GM12878 (cell line): ENCODE measurements at places on chromosomes 4 and X.

GRCh38 chr4:37836838-37837440 is 10.5 kb downstream of the PGM2 start:
- no peak for DNase-seq

DNA sequence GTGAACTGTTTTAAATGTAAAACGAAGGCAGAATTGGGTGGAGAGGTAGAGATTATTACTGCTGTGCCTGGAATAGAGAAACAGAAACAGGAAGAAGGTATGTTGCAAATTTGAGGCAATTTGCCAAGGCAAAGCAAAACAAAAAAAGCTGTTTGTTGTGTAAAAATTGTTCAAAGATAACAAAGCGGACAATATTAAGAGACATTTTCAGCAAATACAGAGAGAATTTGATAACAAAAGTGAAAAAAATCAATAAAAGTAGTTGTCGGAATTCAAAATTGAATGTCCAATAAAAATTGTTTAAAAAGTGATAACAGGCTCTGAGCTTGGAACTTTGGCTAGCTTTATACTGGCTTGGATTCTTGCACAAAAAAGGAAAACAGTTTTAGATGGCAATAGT is 14.4 kb upstream of the SMS start:
- DNase-seq = no peak

- DNase-seq = no peak
Measured at GRCh38 chrX:97366237-97366636, 482.5 kb downstream of the RPA4 start.

- DNase-seq = no peak
Measured at GRCh38 chrX:44012484-44013096, 39.4 kb upstream of the NDP start.

DNA sequence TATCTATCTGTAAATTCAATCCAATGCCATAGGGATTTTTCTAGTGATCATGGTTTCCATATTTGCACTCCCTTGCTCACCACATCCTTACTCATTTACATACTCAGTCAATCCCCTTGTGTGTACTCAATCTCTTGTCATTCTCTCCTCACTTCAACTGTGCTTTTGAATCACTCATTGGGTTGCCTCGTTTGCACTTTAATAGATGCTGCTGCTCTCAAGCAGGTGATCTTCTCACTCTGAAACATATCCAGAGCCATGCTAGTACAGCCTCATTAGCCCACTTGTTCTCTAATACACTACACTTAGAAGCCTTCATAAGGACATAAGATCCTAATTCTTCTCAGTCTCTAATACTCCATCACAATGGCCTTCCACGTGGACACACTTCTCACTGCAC is 507.9 kb downstream of the TECRL start:
- no peak for DNase-seq

DNA sequence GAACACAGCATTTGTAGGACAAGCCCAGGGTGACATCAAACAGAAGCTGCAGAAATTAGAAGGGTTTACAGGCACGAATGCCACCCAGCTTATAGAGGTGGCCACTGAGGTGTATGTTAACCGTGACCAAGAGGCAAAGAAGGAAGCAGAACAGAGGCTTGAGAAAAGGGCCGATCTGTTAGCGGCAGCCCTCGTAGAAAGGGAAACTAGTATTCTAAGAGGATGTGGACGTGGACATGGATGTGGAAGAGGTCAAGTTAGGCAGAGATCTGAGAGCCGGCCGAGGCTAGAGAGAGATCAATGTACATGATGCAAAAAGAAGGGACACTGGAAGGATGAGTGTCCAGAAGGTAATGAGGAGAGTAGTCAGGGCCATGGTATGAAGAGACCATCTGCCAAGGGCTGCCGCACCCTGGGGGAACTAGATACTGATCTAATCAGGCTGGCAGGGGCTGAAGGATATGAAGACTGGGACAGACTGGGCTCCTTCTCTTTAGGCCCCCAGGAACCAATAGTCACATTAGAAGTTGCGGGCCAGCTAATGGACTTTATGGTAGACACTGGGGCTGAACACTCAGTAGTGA is 27.5 kb downstream of the LIAS start:
- no peak for DNase-seq
